IMR-90 (cell line): ENCODE measurements at places on chromosomes 12 and 14.
A peak's percentile ranks its signal among the peaks of the same experiment; 100 is the strongest.

DNA sequence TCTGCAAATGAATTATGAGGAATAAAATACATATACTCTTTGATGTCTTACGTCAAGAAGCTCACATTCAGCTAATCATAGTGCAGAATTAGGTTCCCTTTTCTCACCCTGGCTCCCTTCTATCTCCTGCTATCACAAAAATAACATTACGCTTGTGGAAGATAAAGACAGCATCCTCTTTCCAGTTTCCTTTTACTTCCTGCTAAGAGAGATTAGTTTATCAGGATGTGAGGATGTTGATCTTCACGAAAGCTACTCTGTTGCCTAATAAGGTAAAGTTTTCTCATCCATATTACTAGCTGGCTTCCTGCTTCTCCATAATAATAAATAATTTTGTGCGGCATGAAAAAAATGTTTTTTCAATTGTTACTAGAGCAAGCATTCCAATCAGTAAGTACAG lies 217.7 kb upstream of the DCN start:
- DNase-seq, result no peak

- DNase-seq, result peak; percentile 57
Observed at GRCh38 chr14:86091811-86092210, 561.9 kb downstream of the FLRT2 start.

DNA sequence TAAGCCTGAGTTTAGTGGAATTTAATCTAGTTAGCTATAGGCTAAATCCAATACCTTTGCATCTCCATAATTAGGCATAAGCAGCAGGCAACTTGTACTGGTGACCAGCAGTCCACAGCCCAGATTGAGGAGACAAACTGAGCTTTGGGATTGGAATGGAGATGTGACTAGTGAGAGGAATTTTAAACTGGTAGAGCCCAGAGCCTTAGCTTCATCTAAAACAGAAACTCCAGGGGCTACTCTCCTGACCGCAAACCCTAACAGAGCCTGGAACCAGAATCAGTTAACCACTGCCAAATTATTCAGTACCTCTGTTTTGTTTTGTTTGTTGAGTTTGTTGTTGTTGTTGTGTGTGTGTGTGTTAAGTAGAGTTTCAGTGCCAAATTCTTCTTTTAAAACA lies 53.2 kb downstream of the TSPAN19 start:
- no peak for DNase-seq

GRCh38 chr12:7099290-7099996 lies 7.2 kb upstream of the C1R start:
- no peak for DNase-seq

- no peak for DNase-seq
Observed at GRCh38 chr12:88623777-88624548, 43.7 kb upstream of the KITLG start.

- no peak for DNase-seq
Observed at GRCh38 chr14:69713993-69714679, 52.8 kb upstream of the SRSF5 start.

DNA sequence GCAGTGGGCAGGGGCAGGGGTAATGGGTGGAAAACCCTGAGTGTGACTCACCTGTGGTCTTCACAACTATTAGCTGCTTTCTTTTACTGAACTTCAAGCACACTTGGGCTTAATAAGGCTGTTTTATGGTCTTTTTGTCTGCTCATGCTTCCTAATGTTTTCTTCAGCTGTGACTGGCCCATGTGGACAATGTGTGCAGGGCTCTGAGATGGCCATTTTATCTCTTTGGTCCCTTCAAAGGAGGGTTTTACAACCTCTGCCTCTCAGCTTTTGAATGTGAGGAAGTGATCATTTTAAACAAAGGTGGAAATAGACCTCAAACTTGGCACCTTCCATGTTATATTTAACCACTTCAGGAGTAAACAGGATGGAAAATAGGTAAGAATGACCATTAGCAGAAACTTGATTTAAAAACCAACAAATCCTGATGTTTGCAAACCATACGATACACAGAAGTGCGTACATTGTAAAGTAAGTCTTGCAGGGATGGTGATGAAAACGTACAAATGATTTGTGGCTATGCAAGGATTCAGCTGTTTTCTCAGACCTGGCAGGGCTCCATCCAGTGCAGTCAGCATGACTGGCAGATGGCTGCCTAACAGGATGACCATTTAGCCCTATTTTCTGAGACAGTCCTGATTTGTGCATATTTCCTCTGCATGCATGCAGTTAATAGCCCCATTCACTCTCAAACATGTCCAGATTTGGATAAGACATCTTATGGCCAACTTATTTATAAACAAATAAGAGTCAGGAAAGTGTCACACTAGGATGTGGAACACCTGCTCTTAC lies 103.2 kb downstream of the SLC38A4 start:
- DNase-seq, result peak; percentile 63
